Erythroblast (primary cell): ENCODE measurements at places on chromosomes 3 and 15.
A peak's percentile ranks its signal among the peaks of the same experiment; 100 is the strongest.

DNA sequence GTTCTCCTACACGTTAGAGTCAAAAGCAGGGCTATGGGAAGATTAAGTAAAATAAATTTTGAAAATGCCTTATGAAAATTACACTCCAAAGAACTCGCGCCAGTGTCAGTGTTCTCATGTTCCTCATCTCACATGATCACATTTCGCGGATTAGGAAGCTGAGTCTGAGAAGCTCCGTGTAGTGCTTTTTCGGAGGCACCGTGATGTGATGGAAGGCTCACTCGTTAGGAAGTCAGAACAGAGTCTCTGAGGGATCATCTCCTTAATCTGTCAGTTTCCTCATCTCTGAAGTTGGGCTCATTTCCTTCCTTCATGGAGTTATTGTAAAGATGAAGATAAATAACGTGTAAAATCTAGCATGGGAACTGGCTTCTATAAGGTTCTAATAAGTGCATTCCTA, 3.2 kb downstream of the ADIPOQ start:
- no peak for DNase-seq

GRCh38 chr3:141523615-141524375, 37.0 kb downstream of the RASA2 start:
- no peak for DNase-seq

DNA sequence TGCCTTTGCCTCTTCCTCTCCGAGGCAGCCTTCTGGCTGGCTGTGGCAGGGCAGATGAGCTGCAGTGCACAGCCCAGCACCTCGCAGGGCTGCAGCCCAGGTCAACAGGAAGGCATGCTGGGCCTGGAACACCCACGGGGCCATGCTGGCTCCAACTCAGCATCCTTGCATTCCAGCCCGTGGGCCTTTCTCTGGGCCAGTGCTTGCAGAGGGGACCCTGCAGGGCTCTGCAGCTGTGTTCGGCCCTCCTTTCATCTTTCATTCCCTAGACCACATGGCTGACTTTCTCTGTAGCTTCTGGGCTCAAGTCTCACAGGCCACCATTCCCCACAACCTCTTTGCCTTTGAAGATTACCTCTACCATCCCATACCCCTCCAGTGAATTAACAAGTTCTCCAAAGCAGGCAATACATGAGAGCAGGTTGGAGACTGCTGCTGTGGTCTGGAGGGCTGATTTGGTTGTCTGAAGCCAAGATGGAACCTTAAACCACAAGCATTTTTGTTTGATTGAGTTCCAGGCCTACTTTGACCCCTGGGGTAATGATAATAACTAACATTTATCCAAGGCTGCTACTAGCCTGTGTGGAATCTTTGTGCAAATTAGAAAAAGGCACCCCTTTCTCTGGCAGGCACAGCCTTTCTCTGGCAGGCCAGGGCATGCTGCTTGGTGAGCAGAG, 5.9 kb downstream of the FAM131A start:
- DNase-seq = no peak

- DNase-seq = no peak
Observed at GRCh38 chr15:73699249-73700040, 15.3 kb downstream of the CD276 start.

GRCh38 chr15:57510647-57511046, 81.1 kb upstream of the MYZAP start:
- DNase-seq = no peak

DNA sequence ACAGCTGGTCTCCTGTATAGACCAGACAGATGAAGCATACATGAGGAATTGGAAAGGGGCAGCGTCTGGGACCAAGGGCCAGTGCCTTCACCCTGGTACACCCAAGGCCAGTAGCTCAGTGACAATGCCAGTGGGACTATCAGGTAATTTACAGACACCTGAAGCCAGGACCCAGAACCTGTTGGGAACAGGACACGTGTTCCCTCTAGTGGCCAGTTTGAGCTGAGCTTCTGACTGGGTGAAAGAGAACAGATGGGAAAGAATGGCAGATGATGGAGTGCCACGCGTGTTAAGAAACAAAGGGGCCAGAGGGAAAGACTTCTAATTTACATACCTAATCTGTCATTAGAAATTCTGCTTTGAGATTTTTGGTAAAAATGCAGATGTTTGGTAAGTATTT, 5.1 kb upstream of the SLC25A38 start:
- no peak for DNase-seq

GRCh38 chr3:129525341-129525968, 3.0 kb upstream of the RHO start:
- DNase-seq = no peak

- no peak for DNase-seq
Observed at GRCh38 chr3:148772361-148772760, 55.2 kb upstream of the CPB1 start.

GRCh38 chr3:167743799-167744198, 8.3 kb downstream of the SERPINI1 start:
- no peak for DNase-seq

DNA sequence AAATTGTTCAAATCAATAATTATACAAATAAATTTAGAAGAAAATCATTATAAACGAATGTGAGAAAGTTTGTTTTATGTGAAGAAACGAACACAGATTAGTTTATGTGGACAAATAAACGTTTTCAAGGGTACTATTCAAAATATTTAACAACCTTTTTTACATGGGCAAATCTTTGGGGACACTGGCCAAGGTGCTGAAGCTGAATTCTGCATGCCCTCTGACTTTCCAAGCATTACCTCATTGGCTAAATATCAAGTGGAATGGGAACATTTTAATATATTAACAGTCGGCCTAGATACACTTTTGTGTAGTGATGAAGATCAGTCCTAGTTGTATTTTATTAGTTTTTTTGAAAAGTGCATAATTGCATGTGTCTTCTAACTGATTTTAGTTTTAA, 636.4 kb upstream of the DPPA4 start:
- no peak for DNase-seq

GRCh38 chr15:72147418-72147817, 29.2 kb downstream of the SENP8 start:
- DNase-seq = no peak

DNA sequence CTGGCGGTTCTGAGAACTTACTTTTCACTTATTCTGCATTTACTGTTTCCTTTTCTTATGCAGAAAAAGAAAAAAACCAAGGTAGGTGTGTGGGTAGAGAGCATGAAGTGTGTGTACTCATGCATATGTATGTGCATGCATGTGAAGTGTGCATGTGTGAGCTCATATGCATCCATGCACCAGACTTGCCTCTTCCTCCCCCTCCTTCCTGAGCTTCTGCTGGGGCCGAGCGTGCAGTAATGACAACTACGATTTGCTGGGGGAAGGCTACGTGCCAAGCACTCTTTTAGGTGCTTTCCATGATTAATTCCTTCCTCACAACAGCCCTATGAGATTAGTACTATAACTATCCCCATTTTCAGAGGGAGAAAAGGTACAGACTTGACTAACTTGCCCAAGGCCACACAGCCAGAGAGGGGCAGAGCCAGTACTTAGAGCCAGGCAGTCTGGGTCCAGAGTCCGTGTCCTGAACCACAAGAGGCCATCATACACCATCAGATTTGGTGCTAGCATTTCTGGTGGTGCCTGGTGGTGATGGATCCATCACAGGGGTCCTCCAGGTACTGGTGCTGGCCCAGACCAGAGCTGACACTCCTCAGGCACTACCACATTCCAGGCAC, 46.7 kb downstream of the CAPN3 start:
- DNase-seq = no peak

DNA sequence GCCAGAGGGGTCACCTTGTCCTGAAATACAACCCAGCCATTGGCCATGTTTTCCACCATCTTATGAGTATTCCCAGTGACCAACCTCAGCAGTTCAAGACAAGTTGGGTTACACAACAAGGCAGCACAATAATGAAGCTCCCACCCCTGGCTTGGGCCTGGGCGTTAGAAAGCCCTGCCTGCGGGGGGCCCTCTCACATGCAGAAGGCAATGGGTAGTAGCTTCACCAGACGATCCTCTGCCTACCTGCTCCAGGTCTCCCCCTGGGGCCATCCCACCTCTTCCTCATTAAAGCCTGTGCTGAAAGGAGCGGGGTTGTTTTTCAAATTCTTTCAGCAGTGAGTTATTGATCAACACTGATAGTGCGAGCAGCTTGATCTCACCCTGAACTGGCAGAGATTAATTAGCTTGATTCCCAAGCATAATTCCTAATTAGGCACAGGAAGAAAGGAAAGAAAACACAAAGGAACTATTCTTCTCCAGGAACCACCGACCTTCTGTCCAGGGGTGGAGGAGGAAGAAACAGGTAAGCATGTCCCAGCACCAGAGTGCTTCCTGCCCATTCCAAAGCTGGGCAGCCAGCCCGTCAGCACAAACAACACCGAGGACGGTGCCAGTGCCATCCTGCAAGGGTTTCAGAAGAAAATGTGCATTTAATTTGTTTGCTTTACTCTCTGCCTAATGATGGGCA, 79.7 kb upstream of the CGNL1 start:
- DNase-seq = no peak

GRCh38 chr15:40421246-40422157, 15.9 kb downstream of the IVD start:
- DNase-seq = peak; percentile 88

DNA sequence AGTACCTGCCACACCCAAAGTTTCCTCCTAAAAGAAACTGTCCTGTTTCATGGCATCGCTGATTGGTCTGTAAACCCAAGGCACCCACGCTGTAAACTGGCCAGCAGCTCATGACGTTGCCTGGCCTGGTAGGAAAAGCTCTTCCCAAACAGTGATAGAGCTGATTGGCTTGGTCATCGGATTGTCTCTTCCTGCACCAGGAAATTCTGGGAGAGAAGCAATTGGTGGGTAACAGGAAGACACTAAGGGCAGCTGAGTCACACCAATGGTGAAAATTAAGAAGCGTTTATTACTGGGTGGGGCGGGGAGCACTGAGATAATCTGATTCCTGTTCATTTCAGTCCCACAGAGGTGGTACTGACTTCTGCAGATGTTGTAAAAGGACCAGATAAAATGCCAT, 31.0 kb downstream of the KLHL6 start:
- DNase-seq = no peak

GRCh38 chr3:195401943-195402342, 40.9 kb downstream of the ACAP2 start:
- DNase-seq = no peak

DNA sequence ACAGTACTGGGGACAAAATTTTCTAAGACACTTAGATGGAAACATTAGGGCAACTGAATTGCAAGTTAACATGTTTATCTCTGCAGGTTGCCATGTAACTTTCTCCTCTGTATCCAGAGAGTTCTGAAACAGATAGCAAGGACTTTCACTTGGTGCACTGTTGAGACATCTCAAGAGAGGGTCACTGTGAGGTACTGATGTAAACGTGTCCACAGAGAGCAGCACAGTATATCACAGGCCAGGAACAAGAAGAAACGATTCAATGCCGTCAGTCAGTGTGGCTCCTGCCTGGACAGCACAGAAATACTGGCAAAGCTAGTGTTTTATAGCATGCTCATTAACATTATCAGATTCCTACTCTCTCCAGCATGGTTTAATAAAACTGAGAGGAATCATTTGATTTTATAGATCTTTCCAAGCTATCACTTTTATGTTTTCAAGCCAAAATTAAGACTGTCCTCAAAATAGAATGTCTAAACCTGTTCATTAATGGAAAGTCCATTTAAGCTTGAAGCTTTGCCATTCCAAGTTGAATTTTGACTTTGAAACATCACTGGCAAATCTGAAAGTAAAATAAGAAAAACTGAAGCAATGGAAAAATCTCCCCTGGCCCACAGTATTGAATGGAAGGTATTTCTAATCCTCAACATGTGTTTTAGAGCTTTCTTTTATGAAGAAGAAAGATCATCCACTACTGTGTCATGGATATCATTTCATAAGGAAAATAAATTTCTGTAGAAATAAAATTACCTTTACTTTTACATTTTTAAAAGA, 102.7 kb downstream of the IMPG2 start:
- no peak for DNase-seq

DNA sequence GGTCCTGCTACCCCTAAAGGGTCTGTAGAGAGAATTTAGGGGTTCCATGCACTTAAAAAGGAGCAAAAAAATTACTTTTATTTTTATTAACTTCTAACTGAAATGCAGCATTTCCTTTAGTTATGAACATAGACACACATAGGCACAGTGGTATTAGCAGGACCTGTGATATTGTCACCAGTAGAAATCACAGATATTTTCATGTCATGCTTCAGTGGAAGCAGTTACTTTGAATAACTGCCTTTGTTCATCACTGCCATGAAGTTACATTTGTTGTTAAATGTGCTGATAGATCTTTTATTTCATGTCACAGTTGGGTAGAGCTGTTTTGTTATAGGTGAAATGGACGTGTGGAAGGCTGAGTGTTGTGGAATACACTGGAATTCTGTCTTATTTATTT, 37.4 kb downstream of the TRAK1 start:
- no peak for DNase-seq

DNA sequence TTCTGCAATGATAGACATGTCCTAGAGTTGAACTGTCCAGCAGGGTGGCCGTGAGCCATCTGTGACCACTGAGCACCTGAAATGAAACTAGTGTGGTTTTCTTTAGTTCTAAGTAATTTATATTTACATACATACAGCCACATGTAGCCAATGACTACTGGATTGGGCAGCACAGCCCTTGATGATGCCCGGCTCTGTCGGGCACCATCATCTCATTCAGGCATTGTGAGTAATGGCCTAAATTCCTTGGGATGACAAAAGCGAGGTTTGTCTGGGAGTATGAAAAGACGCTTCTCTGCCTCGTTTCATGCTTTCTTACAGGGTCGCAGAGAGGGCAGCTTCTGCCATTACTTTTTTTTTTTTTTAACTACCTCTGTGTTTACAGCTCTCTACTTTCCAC, 251.9 kb upstream of the HES1 start:
- DNase-seq = no peak
